Activated naive CD4-positive, alpha-beta T cell (primary cell): ENCODE measurements at places on chromosomes 6 and 20.

DNA sequence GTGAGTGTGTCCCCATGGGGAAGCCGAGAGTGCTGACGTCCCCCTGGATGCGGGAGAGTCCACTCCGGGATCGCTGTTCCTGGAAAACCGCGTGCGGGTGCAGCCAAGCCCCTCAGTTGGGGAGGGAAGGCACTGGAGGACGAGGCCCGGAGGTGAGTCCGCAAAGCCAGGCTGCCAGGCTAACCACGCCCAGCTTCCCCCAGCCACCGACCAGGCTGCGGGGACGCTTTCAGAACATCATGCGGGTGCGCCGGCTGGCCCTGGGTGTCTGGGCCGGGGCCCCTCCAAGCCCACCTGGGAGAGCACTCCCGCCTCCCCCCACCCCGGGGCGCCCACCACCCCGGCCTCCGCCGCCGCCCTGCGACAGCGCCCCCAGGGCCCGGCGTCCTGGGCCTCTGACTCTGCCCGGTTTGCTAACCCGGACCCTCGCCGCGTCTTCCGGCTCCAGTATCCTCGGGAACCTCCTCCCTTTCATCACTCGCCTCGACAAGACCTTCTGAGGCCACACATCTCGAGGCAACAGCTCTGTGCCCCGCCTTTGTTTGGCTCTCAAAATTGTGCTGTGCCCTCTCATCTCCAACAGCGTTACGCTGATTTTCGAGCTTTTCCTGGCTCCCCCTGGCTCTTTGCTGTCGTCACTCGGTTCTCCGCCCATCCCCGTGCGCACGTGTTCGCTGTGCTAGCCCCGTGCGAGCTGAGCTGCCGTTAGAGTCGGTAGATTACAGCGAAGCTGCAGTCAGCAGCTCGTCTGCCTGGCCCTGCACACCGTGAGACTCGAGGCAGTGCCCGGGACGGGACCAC lies 47.1 kb upstream of the ENTPD6 start:
- DNase-seq = peak; percentile 56

DNA sequence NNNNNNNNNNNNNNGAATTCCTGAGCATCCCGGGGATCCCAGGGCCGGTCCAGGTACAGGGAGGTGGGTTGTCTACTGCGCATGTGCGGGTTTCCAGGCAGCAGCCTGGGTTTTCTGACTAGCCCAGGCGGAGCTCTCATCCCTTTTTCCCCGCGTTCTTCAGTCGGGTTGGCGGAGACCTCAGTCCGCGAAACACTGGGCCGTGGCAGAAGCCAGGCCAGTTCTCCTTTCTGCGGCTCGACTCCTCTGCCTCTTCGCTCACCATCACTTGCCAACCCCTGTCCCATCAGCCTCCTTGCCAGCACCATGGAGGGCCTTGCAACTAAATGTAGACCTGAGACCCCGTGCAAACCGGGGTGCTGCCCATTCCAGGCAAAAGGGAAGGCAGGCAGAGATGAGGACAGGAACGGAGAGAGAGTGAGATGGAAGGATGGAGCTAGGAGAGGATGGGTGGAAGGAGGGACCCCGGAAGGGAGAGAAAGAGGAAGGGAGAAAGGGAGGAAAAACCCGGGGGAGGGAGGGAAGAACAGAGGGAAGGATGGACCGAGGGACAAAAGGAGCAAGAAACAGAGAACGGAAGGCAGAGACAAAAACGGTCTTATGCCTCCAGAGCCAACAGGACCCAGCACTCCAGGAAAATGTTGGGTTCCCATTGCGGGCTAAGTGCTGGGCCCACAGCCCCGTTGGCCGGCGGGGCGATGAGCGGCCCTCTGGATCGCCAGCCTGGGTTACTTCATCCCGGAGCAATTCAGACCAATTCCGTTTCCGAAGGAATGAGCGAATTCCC lies 445.4 kb upstream of the DEFB115 start:
- no peak for DNase-seq

DNA sequence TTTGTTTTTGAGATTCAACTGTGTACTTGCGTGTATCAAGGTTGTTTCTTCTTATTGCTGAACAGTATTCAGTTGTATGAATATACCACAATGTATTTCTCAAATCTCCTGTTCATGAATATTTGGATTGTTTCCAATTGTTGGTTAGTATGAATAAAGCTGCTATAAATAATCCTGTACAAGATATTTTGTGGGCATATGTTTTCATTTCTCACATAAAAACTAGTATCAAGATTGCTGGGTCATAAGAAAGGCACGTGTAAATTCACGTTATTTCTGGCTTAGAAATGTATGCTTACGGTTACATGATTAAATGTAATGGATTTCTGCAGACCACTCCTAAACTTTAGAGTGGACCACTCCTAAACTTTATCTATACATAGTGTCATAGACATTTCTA lies 96.6 kb downstream of the BTBD3 start:
- no peak for DNase-seq

GRCh38 chr20:31608251-31608945 lies 3.3 kb downstream of the ID1 start:
- no peak for DNase-seq

- DNase-seq = no peak
These were observed 18.3 kb upstream of the FAM110A start for GRCh38 chr20:815226-815625.

DNA sequence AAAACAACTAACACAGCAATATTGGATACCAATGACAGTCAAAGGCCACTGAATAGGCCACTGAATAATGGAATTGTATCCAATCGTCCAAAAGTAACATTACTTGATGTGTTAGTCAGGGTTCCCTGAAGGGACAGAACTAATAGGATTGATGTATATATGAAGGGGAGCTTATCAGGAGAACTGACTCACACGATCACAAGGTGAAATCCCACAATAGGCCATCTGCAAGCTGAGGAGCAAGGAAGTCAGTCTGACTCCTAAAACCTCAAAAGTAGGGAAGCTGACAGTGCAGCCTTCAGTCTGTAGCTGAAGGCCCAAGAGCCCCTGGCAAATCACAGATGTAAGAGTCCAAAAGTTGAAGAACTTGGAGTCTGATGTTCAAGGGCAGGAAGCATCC lies 571.4 kb downstream of the PRKN start:
- no peak for DNase-seq

GRCh38 chr6:157571269-157571668 lies 190.3 kb downstream of the ZDHHC14 start:
- no peak for DNase-seq

DNA sequence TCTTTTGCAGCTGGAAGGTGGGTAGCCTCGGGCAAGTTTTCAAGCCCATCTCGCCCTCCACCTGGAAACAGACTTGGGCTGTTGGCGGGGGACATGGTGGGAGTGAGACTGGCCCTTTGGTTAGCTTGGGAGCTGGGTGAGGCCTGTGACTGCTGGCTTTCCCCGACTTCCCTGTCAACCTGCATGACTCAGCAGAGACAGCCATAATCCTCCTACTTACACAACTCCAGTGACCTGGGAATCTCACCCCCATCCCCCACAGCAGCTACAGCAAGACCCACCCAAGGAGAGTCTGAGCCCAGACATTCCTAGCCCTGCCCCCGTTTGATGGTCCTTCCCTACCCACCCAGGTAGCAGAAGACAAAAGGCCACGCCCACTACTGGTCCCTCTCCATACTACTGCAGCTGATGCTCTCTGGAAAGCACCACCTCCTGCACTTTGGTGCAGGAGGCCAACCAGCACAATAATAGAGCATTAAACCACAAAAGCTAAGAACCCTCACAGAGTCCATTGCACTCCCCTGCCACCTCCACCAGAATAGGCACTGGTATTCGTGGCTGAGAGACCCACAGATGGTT lies 188.4 kb downstream of the TRDN start:
- DNase-seq = no peak

DNA sequence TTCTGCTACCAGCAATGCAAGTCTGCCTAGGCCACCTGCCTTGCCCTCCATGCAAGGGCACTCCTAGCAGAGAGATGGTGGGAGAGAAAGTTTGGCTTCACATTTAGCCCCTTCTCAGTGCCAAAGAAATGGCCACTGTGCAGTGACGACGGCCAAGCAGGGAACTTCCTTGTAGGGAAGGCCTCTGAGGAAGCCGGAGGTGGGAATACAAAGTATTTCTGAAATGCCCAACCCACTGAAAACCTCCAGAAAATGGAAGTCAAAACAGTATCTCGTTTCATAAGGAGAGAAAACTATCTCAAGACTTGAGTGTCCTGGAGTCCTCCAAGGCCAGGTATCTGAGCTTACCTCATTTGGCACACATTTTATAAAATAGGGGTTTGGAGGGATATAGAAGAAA lies 42.7 kb downstream of the JAG1 start:
- no peak for DNase-seq

- DNase-seq = no peak
These were observed 59.0 kb downstream of the ANKRD60 start for GRCh38 chr20:58169450-58169849.

- DNase-seq = no peak
These were observed 13.8 kb upstream of the HLA-G start for GRCh38 chr6:29813809-29814208.

DNA sequence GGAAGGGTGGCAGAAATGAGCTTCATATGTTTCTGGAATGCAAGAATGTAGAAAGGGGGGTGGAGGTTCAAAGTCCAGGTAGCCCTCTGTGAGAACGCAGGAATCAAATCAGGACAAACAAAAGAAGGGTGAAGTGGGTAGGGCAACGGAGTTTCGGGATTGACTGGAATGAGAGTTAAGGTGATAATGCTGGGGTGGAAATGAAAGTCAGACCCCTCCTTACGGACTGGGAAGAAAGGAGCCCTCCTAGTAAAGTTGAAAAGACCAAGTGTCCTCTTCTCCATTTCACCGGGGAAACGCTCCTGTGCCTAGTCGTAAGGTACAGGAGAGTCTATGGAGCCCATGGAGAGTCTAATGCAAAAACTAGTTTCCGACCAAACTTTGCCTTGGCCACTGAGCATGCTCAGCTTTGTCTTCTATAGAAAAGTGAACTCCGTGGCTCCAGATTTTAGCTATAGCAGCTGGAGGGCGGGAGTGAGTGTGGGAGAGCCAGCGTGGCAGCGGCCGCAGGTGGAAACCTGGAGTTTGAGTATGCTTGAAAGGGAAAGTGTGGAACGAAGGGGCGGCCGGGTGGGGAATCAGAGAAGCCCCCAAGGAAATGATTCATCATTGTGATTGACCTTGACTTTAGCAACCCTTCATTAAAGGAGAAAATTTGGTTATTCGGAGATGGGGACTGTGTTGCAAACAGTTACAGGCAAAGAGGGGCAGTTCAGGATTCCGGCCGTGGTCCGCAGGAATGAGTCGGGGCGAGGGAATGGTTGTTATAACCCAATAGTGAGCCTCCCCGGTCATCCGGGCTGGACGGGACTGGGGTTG lies 1.3 kb upstream of the LRRC1 start:
- DNase-seq = no peak

GRCh38 chr6:56364431-56364826 lies 117.0 kb upstream of the COL21A1 start:
- DNase-seq = no peak

DNA sequence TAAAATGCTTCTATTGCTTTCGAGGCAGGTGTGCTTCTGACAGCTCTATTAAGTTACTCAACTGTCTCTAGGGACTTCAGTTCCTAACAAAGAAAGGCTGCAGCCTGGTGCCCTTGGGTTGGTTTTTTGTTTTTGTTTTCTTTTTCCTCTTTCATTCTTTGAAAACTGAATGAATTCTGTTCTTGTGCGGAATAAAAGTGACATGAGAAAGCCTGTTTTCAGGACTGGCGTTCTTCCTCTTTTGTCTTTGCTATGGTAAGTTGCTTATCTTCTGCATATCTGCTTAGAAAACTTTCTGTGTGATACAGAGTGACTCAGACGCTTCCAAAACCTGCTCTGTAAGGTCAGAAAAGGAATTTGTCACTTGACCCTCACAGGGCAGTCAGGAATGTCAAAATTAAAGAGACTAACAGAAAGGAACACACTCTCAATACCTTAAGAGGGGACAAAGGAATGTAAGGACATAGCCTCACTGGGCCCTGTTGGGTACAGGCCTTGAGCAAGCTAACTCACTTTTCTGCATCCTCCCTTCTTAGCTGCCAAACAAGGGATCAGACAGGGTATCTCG lies 56.2 kb upstream of the NHSL1 start:
- DNase-seq = no peak

DNA sequence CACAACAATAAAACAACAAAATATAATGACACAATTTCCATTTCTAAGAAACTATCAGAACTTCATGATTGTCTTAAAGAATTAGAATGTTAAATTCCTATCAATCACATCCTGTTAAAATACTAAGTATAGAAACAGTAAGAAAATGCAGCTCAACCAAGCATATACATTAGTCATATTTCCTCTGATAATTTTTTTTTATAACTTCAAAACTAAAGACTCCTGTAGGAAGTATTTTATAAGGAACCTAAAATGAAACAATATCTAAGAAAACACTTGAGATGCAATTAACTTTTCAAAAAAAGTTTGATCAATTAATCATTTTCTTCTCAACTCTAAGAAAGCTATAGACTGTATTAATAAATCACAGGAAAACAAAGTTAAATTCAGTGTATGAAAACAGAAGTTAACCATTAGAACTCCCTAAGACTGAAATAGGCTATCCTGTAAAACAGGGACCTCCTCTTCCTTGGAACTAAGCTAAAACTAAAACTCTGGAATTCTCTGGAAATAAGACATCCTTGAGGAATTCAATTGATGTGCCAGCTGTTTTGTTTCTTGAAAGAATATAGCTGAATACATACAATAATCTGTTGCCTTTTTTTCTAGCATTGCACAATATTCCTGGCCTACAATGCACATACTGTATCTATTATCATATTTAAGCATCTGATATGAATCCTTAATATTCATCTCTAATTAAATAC lies 19.8 kb downstream of the FKBP5 start:
- DNase-seq = no peak

DNA sequence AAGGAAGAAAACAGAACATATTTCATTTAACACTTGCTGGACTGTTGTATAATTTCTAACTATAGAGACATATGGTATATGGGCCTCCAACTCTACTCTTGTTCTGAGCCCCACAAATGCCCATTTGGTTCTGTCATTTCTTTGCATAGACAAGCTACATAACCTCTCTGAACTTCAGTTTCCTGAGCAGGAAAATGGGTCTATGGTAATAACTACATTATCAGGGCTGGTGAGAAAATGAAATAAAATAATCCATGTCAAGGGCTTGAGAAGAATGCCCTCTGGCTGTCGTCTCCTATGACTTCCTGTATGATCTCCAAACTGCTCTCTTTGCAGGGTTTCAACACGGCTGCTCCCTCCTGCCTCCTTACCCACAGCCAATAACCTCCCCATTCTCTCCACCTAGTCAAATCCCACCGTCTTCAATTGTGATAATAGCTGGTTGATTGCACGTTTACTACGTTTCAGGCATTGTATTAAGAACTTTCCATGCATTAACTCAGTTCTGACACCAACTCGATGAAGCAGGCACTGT lies 12.0 kb downstream of the ZCCHC3 start:
- no peak for DNase-seq

DNA sequence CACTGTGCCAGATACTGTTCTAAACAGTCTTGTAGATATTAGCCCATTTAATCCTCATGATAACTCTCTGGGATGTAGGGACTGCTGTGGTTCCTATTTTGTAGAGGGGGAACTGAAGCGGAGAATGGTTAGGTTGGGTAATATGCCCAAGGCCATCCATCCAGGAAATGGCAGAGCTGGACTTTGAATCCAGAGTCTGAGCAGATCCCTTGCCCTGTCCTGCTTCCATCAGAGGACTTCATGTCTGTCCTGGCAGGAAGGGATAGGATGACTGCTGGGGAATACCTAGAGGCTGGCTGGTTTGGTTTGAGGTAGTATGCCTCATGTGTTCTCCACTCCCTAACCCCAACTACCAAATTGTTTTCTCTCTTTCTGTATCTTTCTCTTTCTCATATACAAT lies 44.6 kb downstream of the SAMD5 start:
- DNase-seq = no peak

GRCh38 chr20:41133709-41134361 lies 3.5 kb upstream of the PLCG1 start:
- DNase-seq = no peak
